Activated CD4-positive, alpha-beta T cell treated with anti-CD3 and anti-CD28 coated beads for 48 hours (primary cell): ENCODE measurements at places on chromosomes 4 and X.

- no peak for DNase-seq
These were observed 1.0 kb downstream of the WFS1 start for GRCh38 chr4:6270636-6271121.

- DNase-seq = no peak
These were observed 34.0 kb downstream of the CENPU start for GRCh38 chr4:184699941-184700340.

GRCh38 chr4:26033389-26033788 is 119.4 kb downstream of the SMIM20 start:
- DNase-seq = no peak

- DNase-seq = peak; percentile 43
These were observed 6.0 kb upstream of the SH3TC1 start for GRCh38 chr4:8192748-8193738.

DNA sequence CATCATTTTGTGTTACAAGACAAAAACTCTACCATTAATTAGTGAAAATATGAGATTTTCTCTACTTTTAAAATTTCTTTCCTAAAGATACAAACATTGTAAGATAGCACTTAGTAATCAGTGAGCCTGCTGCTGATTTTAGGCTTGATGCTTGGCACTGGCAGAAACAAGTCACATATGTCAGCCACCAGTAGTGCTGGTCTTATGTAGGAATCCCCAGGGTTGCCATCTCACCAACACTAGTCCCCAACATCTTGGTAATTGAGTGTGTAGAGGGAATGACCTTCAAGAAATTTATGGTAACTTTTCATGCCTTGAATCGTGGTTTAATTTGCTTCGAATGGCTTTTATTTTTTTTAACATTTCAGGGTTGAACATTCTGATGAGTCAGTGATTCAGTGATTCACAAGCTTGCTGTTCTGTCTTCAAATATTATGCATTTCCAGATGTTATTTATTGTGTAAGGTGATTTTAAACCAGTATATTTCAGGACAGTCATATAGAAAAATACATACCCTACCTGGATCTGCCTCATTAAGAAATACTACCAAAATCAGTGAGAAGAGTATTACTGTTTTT is 11.9 kb downstream of the EXOC1 start:
- DNase-seq = no peak

DNA sequence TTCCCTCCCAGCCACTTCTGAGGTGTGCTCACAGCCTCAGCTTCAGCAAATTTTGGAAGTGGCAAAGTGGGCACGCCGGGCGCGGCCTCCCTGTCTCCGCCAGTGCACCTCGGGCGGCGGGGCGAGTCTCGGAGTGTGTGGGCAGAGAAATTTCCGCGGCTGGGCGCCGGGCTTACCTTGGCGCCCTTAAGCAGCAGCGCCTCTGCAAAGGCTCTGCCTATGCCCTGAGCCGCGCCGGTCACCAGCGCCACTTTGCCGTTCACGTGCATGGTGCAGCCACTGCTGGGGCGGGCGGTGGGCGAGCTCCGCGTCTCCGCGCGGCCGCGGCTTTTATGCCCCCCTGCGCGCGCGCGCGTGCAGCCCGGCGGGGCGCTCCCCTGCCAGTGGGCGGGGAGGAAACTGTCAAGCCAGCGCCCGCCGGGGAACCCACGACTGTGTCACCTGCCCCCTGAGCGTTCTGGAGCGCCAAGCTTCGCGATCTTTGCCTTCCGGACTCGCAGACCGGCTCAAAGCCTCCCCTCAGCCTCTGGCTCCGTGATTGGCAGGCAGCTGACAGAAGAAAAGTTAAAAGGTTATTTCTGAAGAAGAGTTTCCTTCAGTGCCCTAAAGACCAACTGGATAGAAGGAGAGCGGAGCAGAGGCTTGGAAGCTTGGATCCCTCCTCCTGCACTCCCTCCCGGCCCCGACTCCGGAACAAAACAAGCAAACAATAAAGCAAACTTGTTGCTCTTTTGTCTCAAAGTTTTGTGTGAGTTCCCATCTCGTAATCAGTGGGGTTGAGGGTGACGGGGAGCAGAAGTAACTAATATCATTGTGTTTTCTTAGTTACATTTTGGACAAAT is at the start of gene HPGD:
HPGD (minus strand) TSS at position 306 of the 842 bp plus-strand sequence; CDS start at position 269, 37 bp downstream.
- DNase-seq = peak; percentile 61
